ENCODE measurements at places on chromosomes 16 and 17.

GRCh38 chr17:27721797-27722196, 78.5 kb downstream of the NOS2 start:
- H3K4me1 ChIP-seq = no peaks in the 10 kb centered on the region
- H3K4me3 ChIP-seq = no peak overlapping the region
- H3K27ac ChIP-seq = no peak overlapping the region
- peaks cover 26% of the 10 kb centered on the region for H3K27me3 ChIP-seq
- H3K36me3 ChIP-seq = no peaks in the 10 kb centered on the region
- DNase-seq = no peak

DNA sequence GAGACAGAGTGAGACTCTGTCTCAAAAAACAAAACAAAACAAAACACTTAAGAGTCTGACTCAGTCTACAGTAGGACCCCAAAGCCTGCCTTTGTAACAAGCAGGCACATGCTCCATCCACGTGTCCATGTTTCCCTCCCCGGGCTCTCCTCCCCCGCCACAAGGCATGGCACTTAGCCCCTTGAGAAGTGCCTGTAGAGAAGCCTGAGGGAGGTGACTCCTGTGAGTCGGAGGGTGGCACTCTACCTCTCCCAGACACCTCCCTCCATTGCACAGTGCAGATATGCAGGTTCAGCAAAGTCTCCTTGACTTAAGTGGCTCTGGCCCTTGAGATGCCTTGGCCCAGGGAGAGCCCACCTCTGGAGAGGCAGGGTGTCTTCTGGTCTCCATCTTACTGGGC, 6.8 kb downstream of the FHOD1 start:
- H3K4me1 ChIP-seq = peaks cover 36% of the 10 kb centered on the region
- no peak overlapping the region for H3K27ac ChIP-seq
- no peaks in the 10 kb centered on the region for H3K27me3 ChIP-seq
- peaks cover 8% of the 10 kb centered on the region for H3K36me3 ChIP-seq
- no peak overlapping the region for H3K4me3 ChIP-seq
- no peak for DNase-seq

DNA sequence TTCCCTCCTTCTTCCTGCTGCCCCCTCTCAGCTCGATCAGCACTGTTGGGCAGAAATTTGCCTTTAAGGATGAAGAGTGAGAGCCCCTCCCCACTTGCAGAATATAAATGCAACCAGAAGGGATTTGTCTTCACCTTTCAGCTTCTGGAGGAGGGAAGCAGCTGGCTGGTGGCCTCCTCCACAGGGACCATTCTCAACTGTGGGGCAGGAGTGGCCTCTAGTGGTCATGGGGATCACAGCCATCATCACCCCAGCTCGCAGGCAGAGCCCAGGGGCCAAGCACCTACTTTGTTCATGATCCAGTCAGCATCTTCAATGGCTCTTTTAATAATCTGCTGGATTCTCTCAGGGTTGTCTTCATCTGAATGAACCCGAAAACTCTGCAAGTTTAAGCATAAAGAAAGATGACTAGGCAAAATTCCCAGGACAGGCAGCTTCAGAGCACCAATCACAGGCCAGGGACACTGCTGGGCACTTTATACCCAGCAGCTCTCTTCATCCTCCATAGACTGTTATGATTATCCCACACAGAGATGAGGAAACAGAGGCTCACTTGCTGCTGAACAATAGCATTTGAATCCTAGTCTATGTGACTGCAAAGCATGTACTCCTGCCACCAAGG, 13.1 kb downstream of the LYRM9 start:
- peak; percentile 24 for DNase-seq
- H3K27ac ChIP-seq = no peak overlapping the region
- H3K4me3 ChIP-seq = no peak overlapping the region
- H3K4me1 ChIP-seq = peaks cover 14% of the 10 kb centered on the region
- H3K36me3 ChIP-seq = peaks cover 2% of the 10 kb centered on the region

- peaks cover 45% of the 10 kb centered on the region for H3K4me1 ChIP-seq
- no peak for DNase-seq
- H3K4me3 ChIP-seq = peak overlapping the region; percentile 70
- no peaks in the 10 kb centered on the region for H3K27me3 ChIP-seq
- H3K36me3 ChIP-seq = peaks cover 39% of the 10 kb centered on the region
These were observed 4.2 kb downstream of the CYTH1 start for GRCh38 chr17:78777881-78778280.

DNA sequence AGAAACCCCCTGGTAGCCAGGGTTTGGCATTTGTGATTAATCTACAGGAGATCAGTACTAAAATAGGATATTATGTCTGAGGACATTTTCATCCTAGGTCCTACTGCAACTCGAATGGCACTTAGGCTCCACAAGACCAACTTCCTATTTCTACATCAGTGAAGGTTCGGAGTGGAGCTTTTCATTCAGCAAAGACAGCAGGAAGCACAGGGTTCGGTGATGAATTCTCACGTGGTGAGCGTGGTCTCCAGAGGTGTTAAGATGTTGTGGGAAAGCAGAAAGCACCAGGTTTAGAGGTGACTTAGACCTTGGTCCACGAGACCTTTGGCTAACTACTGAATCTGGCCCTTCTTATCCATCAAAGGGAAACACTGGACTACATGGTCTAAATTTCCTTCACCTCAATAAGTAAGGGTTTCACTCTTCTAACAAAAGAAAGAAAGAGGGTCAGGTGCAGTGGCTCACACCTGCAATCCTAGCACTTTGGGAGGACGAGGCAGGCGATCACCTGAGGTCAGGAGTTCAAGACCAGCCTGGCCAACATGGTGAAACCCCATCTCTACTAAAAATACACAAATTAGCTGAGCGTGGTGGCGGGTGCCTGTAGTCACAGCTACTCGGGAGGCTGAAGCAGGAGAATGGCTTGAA, 13.9 kb upstream of the HELZ start:
- peaks cover 6% of the 10 kb centered on the region for H3K36me3 ChIP-seq
- H3K4me3 ChIP-seq = peak overlapping the region; percentile 70
- peak; percentile 26 for DNase-seq
- no peaks in the 10 kb centered on the region for H3K27me3 ChIP-seq
- peaks cover 33% of the 10 kb centered on the region for H3K4me1 ChIP-seq
- H3K27ac ChIP-seq = peak overlapping the region; percentile 32

GRCh38 chr17:15377200-15377599, 35.8 kb upstream of the TEKT3 start:
- DNase-seq = no peak
- peaks cover 55% of the 10 kb centered on the region for H3K27me3 ChIP-seq
- no peaks in the 10 kb centered on the region for H3K4me1 ChIP-seq
- no peak overlapping the region for H3K27ac ChIP-seq
- no peak overlapping the region for H3K4me3 ChIP-seq

- no peak overlapping the region for H3K4me3 ChIP-seq
- DNase-seq = no peak
- H3K36me3 ChIP-seq = peaks cover 1% of the 10 kb centered on the region
These were observed 2.2 kb downstream of the GJC1 start for GRCh38 chr17:44827863-44828262.
